Natural killer cell treated with Interleukin-12 subunit alpha and Interleukin-12 subunit beta and Interleukin-15 and Interleukin-18, amount 100 ng/mL, for 72 hours (primary cell): ENCODE measurements at places on chromosomes 4 and X. TPM values are rescaled to one million over a fixed set of nuclear protein-coding genes. Genes with fewer than 3 reads are reported as not detected.
A peak's percentile ranks its signal among the peaks of the same experiment; 100 is the strongest.

SH2D1A gene
- 76.1 TPM for total RNA-seq

OPRPN gene
- total RNA-seq, result not detected

GPRIN3 gene
- total RNA-seq, result 11.6 TPM

CT45A1 gene
- total RNA-seq, result not detected

ANKRD17 gene
- 88.6 TPM for total RNA-seq

PCDH10 gene
- total RNA-seq, result not detected

GK gene
- 58.9 TPM for total RNA-seq

CCNI gene
- total RNA-seq, result 164 TPM

- H3K36me3 ChIP-seq, result no peaks in the 10 kb centered on the region
- no peak overlapping the region for H3K27ac ChIP-seq
- H3K27me3 ChIP-seq, result no peaks in the 10 kb centered on the region
- no peaks in the 10 kb centered on the region for H3K4me1 ChIP-seq
- H3K4me3 ChIP-seq, result no peak overlapping the region
Measured at GRCh38 chr4:3257103-3257555, 8.2 kb downstream of the MSANTD1 start.

- no peak for DNase-seq
- H3K27ac ChIP-seq, result no peak within 1 kb of the TSS
- H3K27me3 ChIP-seq, result peaks cover 10% of the 10 kb centered on the region
Measured at GRCh38 chrX:155334486-155335336, at the start of gene CLIC2. CLIC2 (minus strand) TSS chrX:155334614; CDS start chrX:155334427, 187 bp downstream.

- no peak overlapping the region for H3K27ac ChIP-seq
Measured at GRCh38 chr4:108531461-108531860, 88.9 kb upstream of the RPL34 start.

DNA sequence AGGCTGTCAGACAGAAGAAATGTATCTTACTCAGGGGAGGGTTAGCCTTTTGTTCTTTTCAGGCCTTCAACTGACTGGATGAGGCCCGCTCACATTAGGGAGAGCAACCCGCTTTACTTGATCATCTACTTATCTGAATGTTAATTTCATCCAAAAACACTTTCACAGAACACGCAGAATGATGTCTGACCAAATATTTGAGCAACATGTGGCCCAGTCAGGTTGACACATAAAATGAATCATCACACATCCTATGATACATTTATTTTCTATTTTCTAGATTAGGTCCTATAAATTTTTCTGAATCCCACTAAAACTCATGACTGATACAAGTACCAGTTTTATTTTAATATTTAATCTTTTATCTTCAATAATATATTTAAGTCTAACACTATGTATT, 260.3 kb downstream of the IL15 start:
- no peaks in the 10 kb centered on the region for H3K4me1 ChIP-seq
- no peak overlapping the region for H3K27ac ChIP-seq
- no peaks in the 10 kb centered on the region for H3K36me3 ChIP-seq
- no peaks in the 10 kb centered on the region for H3K27me3 ChIP-seq

DNA sequence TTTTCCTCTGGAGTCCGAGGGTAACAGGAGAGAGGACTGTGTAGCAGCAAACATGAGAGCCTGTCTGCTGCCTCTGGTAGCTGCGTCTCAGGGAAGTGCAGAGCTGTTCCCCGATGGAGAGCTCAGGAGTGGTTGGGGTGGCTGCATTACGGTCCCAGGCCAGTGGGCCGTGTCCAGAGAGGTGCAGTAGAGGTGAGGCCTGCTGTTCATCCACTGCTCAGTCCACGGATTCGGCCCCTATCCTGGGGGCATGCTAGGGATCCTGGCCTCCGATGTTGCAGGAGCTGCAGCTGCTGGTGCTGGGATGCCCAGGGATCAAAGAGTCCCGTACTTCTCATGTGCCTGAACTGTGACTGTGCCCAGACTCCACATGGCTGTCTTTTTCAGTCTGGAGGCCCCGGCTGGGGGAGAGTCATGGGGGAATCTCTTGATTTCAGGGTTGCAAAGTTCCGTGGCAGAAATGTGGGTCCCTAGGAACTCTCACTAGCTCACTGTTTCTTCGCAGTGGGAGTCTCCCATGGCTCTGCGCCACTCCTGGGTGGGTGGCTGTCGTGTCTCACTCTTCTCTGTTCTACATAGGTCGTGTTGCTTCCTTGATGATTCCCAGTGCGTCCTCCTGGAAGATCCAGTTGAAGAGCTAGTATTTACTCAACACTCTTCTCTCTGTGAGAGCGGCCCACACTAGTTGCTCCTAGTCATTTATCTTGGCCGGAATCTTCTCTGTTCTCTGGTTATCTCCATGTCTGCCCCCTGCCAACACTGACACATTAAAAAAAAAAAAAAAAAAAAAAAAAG, 109.5 kb upstream of the CENPE start:
- H3K4me1 ChIP-seq, result no peaks in the 10 kb centered on the region
- DNase-seq, result no peak
- no peaks in the 10 kb centered on the region for H3K27me3 ChIP-seq

- no peak for DNase-seq
- no peak overlapping the region for H3K27ac ChIP-seq
- H3K4me1 ChIP-seq, result peaks cover 17% of the 10 kb centered on the region
- H3K4me3 ChIP-seq, result no peak overlapping the region
- H3K27me3 ChIP-seq, result no peaks in the 10 kb centered on the region
Measured at GRCh38 chrX:71998836-71999509, 88.3 kb downstream of the NHSL2 start.

- H3K4me1 ChIP-seq, result no peaks in the 10 kb centered on the region
- no peak overlapping the region for H3K27ac ChIP-seq
- no peaks in the 10 kb centered on the region for H3K36me3 ChIP-seq
- no peak overlapping the region for H3K4me3 ChIP-seq
Measured at GRCh38 chrX:106170318-106170717, 2.2 kb downstream of the PWWP3B start.

- H3K36me3 ChIP-seq, result no peaks in the 10 kb centered on the region
- no peak for DNase-seq
- H3K4me3 ChIP-seq, result no peak overlapping the region
- H3K27me3 ChIP-seq, result no peaks in the 10 kb centered on the region
- H3K27ac ChIP-seq, result no peak overlapping the region
- no peaks in the 10 kb centered on the region for H3K4me1 ChIP-seq
Measured at GRCh38 chr4:38902695-38903094, 35.1 kb downstream of the FAM114A1 start.

- DNase-seq, result no peak
- no peak overlapping the region for H3K27ac ChIP-seq
- H3K4me1 ChIP-seq, result peaks cover 9% of the 10 kb centered on the region
- no peaks in the 10 kb centered on the region for H3K36me3 ChIP-seq
- peaks cover 12% of the 10 kb centered on the region for H3K27me3 ChIP-seq
- no peak overlapping the region for H3K4me3 ChIP-seq
Measured at GRCh38 chrX:107551546-107551945, 76.8 kb upstream of the PRPS1 start.

DNA sequence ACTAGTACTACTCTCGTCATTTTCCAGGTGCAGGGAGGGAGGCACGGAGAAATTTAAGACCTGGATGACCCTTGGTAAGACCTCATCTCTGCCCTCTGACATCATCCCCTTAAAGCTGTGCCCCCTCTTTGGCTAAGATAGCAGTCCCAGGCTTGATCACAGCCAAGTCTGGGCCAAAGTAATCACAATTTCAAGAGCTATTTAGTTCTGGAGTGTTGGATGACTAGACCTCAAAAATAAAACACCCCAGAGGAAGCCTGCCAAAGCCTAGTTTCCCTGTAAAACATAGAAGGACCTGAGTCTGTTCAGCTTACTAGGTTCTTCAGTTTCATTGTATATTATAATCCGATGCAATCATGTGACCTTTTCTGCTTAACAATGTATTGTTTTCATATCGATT, 144.6 kb upstream of the ARHGEF9 start:
- H3K4me3 ChIP-seq, result no peak overlapping the region
- H3K36me3 ChIP-seq, result no peaks in the 10 kb centered on the region
- peaks cover 6% of the 10 kb centered on the region for H3K27me3 ChIP-seq
- no peak overlapping the region for H3K27ac ChIP-seq
- no peak for DNase-seq

GRCh38 chr4:504076-504475, 5.1 kb downstream of the PIGG start:
- H3K27me3 ChIP-seq, result no peaks in the 10 kb centered on the region
- H3K36me3 ChIP-seq, result peaks cover 56% of the 10 kb centered on the region
- peaks cover 35% of the 10 kb centered on the region for H3K4me1 ChIP-seq
- no peak overlapping the region for H3K27ac ChIP-seq

GRCh38 chr4:165532976-165533375, 154.2 kb downstream of the CPE start:
- no peak for DNase-seq
- H3K27me3 ChIP-seq, result no peaks in the 10 kb centered on the region
- no peaks in the 10 kb centered on the region for H3K4me1 ChIP-seq
- H3K27ac ChIP-seq, result no peak overlapping the region
- no peaks in the 10 kb centered on the region for H3K36me3 ChIP-seq

DNA sequence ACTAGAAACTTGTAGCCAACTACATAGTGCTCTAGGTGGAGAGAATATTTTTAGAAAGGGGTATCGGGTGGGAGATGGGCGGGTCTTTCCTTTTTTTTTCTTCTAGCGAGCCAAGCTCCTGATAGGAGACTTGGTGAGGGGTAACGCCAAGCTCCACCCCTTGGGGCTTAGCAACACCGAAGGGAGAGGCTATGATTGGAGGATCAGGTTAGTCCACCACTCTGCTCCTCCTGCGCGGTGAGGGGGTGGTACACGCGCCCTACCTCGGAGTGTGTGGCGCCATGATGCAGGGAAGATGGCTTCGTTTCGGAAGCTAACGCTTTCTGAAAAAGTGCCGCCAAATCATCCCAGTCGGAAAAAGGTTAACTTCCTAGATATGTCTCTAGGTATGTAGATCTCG, at the start of gene LUZP4:
LUZP4 (plus strand) TSS at position 251 of the 400 bp plus-strand sequence; CDS start at position 296, 45 bp downstream.
- H3K4me1 ChIP-seq, result no peaks in the 10 kb centered on the region
- H3K4me3 ChIP-seq, result no peak within 1 kb of the TSS
- DNase-seq, result no peak
- no peak within 1 kb of the TSS for H3K27ac ChIP-seq
- no peaks in the 10 kb centered on the region for H3K36me3 ChIP-seq

DNA sequence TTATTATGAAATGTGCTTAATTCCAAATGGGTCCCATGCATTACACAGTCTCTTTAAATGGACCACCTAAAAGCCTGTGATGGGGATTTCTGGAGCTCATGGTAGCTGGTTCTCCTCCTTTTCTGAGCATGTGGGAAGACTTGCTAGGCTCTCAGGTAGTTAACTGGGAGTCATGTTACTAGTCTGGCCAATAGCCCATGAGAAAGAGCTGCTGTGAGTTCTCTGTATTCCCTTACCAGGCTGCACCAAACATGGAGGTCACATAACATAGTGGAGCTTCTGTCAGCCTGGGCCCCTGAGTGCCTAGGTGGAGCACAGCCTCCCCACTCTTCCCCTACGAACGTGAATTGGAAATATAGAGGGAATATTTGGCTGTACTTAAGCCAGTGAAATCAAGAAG, 198.4 kb downstream of the MAML3 start:
- peaks cover 36% of the 10 kb centered on the region for H3K27me3 ChIP-seq
- no peak for DNase-seq
- no peaks in the 10 kb centered on the region for H3K36me3 ChIP-seq
- no peak overlapping the region for H3K4me3 ChIP-seq

DNA sequence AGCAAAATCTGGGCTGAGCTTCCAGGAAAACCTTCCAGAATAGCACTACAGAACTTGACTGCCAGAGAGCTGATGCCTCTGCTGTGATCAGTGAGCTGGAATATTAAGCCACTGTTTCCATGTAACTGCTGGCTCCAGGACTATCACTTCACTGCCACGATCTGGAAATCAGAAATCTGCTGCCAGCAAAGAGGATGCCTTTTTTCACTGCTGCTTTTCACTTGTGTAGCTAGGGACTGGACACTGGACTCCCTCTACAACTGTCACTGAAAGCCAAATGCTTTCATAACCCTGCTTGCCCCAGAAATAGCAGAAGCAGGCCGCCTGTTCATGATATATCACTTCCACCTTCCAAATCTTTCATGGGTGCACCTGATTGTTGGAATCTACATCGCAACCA, 9.4 kb upstream of the AP1S2 start:
- no peaks in the 10 kb centered on the region for H3K27me3 ChIP-seq
- H3K36me3 ChIP-seq, result no peaks in the 10 kb centered on the region
- DNase-seq, result no peak
- H3K27ac ChIP-seq, result no peak overlapping the region

GRCh38 chrX:91080822-91081221, 353.8 kb upstream of the PABPC5 start:
- DNase-seq, result no peak
- no peaks in the 10 kb centered on the region for H3K27me3 ChIP-seq
- no peak overlapping the region for H3K4me3 ChIP-seq
- no peaks in the 10 kb centered on the region for H3K4me1 ChIP-seq

- peak; percentile 22 for DNase-seq
- peak overlapping the region; percentile 94 for H3K4me3 ChIP-seq
- no peaks in the 10 kb centered on the region for H3K27me3 ChIP-seq
Measured at GRCh38 chr4:3039706-3040366, 34.5 kb downstream of the HTT-AS start.

- H3K4me3 ChIP-seq, result no peak overlapping the region
- H3K27ac ChIP-seq, result no peak overlapping the region
- H3K4me1 ChIP-seq, result no peaks in the 10 kb centered on the region
- no peaks in the 10 kb centered on the region for H3K27me3 ChIP-seq
- no peak for DNase-seq
Measured at GRCh38 chr4:186740822-186741221, 17.2 kb upstream of the FAT1 start.

DNA sequence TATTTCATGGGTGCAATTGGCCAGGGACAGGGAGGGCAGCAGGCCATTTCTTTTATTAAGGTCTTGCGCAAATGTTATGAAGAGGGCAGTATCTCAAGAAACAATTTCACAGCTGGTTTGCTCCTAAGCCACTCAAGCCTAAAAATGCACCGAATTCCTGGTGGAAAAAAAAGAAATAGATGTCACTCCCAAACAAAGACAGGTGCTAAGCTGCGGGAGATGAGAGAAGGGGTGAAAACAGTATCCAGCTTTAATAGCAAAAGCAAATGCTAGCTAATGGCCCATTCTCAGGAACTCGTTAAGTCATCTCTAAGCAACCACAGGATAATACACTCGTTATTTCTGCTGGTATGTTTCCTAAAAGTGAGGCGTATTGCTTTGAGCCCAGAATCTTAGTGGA, 116.4 kb downstream of the ARX start:
- no peaks in the 10 kb centered on the region for H3K4me1 ChIP-seq
- H3K27me3 ChIP-seq, result no peaks in the 10 kb centered on the region
- no peak for DNase-seq
- no peak overlapping the region for H3K27ac ChIP-seq
- no peak overlapping the region for H3K4me3 ChIP-seq
- no peaks in the 10 kb centered on the region for H3K36me3 ChIP-seq

GRCh38 chr4:52714597-52715254, 36.5 kb downstream of the ERVMER34-1 start:
- H3K36me3 ChIP-seq, result peaks cover 21% of the 10 kb centered on the region
- H3K4me3 ChIP-seq, result peak overlapping the region; percentile 92
- H3K27me3 ChIP-seq, result no peaks in the 10 kb centered on the region
- peak overlapping the region; percentile 89 for H3K27ac ChIP-seq
- peaks cover 31% of the 10 kb centered on the region for H3K4me1 ChIP-seq
- no peak for DNase-seq

DNA sequence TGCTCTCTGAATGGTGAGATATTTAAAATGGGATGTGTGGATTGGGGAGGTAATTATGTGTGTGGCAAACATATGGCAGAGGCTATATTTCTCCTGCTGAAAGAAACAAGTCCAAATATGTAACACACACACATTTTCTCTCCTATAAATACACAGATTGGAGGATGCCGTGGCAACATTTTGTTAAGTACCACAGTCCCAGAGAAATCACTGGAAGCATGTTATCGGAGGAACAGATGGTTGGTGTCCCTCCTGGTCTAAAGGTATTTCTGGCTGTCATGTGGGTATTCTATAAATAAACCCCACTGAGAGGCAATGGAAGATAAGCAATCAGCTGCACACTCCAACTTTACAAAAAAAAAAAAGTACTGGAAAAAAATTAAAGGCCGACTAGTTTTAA, 528.3 kb upstream of the BOD1L1 start:
- DNase-seq, result no peak
- H3K36me3 ChIP-seq, result no peaks in the 10 kb centered on the region
- H3K27me3 ChIP-seq, result no peaks in the 10 kb centered on the region
- H3K27ac ChIP-seq, result no peak overlapping the region
- no peaks in the 10 kb centered on the region for H3K4me1 ChIP-seq
- H3K4me3 ChIP-seq, result no peak overlapping the region
